Activated T-cell treated with anti-CD3 and anti-CD28 coated beads for 48 hours (primary cell): ENCODE measurements at places on chromosomes 16 and 17.

- no peak for DNase-seq
Observed at GRCh38 chr16:27520982-27521673, 28.6 kb downstream of the GTF3C1 start.

- no peak for DNase-seq
Observed at GRCh38 chr17:45098081-45098868, 34.0 kb downstream of the PLCD3 start.

DNA sequence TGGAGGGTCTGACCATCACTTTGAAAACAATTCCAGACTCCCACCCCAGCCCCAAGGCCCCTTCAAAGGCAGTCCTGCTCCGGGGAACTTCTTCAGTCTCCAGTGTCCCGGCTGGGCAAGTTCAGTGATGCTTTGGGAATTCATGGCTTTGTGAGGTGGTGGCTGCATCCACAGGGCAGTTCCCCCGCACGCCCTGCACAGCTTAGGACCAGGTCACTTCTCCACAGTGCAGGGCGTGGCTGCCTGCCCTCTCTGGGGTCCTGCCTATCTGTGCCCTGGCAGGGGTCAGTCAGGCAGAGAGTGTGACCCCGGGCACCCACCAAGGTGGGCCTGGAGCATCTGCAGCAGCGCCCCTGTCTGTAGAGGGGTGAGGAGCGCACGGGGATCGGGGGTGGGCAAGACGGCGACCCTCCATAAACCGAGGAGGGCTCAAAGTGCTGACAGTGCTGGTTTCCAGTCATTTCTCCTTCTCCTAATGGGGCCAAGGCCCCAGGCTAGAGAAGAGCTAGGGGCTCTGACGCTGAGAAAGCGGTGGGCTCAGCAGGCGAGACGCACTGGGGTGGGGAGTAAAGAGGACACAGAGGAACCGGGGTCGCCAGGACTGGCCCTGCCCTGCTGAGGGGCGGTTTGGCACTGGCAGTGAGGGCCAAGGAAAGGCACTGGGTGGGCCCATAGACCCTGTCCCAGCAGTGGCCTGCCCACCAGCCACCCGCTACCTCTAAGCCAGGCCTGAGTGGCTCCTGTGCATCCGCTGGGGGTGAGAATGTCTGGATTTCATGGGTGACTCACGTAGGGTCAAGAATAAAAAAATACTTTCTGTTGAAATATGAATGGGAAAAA lies 4.2 kb upstream of the ARHGAP27 start:
- no peak for DNase-seq

DNA sequence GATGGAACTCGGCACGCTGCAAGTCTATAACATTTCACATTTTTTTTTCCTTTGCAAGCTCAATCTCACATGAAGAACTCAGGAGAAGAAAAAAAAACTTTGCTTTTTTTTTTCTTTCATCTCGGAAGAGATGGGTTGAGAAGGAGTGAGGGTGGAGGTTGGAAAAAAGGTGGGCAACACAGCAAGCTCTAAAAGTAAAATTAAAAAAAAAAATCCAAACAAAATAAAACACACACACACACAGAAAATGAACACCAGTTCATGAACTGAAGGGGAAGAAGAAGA lies 2.5 kb downstream of the MAF start:
- no peak for DNase-seq

DNA sequence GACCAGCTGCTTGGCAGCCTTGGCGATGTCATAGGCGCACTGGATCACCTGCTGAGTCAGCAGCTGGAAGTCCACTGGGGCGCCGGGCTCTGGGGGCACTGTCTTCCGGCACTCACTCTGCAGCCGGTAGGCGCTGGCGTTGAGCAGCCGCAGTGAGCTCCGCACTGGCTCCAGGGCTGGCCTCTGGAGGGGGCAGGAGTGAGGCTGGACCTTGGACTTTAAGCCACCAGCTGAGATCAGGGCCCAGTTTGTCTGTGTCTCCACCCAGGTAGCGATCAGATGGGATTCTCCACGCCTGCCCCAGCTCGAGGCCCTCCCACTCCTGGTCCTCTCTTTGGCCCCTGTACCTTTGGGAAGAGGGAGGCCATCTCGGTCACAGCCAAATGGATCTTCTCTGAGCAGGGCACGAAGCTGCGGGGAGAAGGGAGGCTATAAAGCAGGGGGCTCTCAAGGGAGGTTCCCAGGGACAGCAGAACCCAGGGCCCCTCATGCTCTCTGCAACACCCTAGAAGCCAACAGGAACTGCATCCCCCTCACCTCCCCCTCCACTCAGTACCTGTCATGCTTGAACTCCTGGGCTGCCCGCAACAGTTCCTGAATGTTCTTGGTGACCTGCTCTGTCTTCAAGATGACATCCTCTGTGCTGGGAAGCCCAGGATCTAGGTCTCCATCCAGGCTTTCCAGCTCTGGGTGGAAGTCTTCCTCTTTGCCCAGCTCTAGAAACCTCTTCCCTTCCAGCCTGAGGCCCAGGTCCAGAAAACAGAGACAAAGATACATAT lies 6.4 kb downstream of the TP53I13 start:
- DNase-seq, result no peak

DNA sequence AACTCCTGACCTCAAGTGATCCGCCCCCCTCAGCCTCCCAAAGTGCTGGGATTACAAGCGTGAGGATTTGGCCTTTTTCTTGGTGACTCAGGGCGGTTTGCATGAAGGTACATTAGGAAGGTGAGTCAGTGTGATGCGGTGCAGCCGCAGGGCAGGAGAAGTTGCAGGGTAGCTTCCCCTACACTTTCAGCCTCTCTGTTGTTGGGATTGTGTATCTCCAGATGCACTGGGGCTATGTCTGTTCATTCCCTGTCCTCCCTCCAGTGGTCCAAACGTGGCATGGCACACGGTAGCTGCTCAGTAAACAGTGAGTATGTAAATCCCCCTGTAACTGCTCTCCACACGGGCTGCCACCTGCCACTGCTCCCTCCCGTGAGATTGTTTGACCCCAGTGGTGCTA lies 109.1 kb upstream of the CDC42EP4 start:
- DNase-seq, result no peak
